ENCODE measurements at places on chromosomes 3 and 15.
A peak's percentile ranks its signal among the peaks of the same experiment; 100 is the strongest.

DNA sequence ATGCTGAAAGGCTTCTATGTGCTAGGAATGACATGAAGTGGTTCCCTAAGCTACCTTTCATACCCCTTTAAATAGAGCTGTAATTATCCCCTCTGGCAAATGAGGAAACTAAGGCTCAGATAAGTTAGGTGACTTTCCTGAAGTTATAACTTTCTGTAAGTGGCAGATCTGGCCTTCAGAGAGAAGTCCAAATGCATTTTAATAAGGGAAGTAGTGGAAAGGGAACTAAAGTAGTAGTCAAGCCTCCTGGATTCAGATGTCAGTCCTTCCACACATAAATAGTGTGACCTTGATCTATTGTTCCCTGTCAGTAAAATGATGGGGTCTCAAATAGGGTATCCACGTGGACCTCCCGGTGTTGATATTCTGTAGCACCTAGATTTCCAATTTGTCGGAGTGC is 277.7 kb downstream of the EDEM1 start:
- DNase-seq: no peak

- DNase-seq: no peak
Measured at GRCh38 chr15:84590406-84590805, 10.4 kb upstream of the ZSCAN2 start.

DNA sequence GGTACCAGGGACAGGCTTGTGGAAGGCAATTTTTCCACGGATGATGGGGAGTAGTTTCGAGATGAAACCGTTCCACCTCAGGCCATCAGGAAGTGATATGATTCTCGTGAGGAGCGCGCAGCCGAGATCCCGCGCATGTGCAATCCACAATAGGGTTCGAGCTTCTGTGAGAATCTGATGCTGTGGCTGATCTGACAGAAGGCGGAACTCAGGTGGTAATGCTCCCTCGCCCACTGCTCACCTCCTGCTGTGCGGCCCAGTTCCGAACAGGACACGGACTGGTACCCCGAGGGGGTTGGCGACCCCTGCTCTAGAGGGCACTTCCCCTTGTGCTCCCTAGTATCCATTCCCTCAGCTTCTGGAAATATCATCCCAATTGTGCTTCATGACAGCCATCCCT is 99.9 kb downstream of the PLD1 start:
- no peak for DNase-seq

DNA sequence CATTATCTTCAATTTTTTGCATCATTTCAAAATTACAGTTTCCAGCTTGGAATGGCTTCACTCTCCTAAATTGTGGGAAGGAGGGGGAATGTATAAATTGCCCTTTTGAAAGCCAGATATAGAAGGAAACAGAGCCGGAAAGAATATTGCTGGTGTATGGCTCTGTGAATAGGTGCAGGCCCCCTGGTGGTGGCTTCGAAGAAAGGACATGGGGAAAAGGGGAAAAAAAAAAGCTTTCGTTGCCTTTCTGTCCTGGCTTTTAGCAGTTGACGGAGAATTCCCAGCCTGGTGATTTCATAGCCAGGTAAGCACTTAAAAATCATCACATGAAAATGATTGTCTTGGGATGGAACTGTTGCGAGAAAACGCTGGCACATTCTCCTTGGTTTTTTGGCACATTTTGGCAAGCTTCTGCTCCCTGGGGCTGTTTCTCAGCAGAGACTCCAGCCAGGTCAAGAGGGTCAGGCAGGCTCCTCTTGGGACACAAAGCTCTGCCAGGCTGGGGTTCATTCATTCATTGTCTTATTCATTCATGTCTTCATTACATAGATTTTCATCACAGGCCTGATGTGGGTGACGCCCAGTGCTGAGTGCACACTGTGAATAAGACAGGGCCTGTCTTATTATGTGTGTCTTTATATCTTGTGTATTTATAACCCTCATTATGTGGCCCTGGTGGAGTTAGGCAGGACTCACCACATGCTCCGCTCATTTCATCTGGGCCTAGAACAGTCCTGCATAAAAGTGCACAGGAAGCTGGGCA is 300.0 kb upstream of the TPM1 start:
- peak; percentile 60 for DNase-seq

DNA sequence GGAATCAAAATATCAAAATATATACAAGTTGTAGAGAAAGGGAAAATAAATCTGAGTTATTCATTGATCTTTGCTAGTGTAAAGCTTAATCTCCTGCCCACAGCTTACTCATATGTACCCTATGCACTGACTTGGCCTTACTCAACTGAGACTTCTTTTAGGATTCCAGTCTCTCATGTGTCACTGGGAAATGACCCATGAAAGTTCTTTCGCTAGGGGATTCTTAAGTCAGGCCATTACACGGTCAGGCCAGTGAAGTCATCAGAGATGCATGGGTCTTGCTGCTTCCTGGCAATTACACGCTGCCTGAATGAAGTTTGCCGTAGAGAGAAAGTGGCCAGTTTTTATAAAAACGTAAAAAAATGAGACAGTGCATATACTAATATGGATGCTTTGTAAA is 20.7 kb upstream of the LPP start:
- no peak for DNase-seq

- DNase-seq: no peak
Measured at GRCh38 chr3:94972066-94972465, 909.2 kb downstream of the NSUN3 start.

GRCh38 chr3:89851974-89852621 is 744.7 kb downstream of the EPHA3 start:
- no peak for DNase-seq

- peak; percentile 70 for DNase-seq
Measured at GRCh38 chr3:16513141-16514020, at the start of gene RFTN1. Gene RFTN1, minus strand, starts transcription at chr3:16513699. Its CDS starts 19,830 bp downstream, at chr3:16493869.

- DNase-seq: no peak
Measured at GRCh38 chr15:62730825-62731224, 311.7 kb upstream of the TPM1 start.

DNA sequence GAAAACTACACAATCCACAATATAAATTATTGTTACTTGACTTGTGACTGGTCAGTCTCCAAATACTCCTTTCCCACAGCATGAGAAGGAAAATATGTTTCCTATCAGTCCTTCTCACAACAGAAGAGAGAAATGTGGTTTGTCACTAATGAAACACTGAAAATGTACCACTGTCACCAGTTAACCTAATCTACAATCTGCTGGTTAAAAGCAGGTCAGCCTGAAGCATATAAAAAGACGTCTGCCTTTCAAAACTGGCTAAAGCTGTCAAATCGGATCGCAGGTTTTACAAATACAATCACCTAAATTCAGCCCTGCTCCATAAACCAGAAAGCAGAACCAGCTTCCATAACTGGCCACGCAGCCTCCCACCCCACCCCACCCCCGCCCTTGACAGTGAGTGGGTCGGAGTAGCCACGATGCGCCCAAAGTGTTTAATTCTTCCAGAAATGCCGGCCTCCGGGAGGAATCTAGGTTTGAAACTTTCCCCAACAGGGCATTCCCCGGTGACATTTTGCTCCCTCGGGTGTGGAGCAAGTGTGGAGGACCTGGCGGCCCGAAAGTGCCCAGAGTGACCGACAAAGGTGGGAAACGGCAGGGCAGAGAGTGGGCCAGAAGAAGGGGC is 682 bp downstream of the ETFA start:
- DNase-seq: no peak

- peak; percentile 12 for DNase-seq
Measured at GRCh38 chr3:127791221-127791913, 30.9 kb downstream of the MGLL start.

DNA sequence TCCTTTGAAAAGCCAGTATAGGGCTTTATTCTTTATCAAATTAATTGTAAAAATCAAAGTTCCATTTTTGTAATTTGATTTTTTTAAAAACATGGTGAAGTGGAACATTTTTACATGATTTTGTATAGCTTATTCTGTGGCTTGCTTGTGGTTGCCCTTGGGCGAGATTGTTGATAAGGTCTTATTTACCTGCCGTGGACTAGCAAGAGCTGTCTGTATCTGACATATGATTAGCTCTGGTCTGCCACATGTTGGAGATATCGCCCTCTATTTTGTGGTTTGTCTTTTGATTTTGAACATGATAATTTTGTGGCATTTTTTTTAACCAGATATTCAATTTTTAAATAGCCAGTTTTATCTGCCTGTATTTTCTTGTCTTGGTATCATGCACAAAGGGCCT is 844 bp downstream of the PRR23E start:
- DNase-seq: no peak

GRCh38 chr3:55252921-55253320 is 234.2 kb downstream of the WNT5A start:
- no peak for DNase-seq

DNA sequence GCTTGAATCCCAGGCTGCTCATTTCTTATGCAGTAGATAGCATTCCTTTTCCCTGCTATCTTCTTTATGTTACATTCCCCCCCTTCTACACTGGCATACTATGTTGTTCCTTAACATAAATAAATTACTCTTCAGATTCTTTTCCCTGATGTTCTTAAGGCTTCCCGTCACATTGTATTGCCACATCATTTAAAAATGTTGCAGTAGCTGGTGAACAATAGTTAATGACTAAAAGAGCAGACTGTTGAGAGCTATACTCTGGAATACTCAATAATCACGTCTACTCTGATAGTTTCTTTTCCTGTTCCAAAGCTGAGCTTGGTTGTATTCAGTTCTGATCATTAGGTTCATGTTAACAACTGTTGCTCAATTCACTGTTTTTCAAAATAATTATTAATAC is 219.9 kb downstream of the CHST2 start:
- no peak for DNase-seq

DNA sequence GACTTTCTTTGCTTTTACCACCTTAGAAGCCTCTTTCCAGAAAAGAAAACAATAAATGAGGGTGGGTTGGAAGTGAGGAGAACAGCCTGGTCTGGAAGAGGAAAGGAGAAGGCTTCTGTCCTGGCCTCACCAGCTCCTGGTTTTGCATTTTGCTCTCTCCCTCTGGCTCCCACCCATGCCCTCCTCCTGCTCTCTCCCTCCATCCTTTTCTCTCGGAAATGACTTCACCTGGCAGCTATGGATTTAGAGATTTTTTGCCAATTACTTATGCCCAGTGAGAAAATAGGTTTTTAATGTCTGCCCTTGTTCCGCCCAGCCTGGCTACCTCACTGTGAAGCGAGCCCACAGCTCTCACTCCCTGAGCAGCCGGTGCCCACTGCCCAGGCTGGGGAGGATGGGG is 77.9 kb upstream of the NTRK3 start:
- DNase-seq: no peak

DNA sequence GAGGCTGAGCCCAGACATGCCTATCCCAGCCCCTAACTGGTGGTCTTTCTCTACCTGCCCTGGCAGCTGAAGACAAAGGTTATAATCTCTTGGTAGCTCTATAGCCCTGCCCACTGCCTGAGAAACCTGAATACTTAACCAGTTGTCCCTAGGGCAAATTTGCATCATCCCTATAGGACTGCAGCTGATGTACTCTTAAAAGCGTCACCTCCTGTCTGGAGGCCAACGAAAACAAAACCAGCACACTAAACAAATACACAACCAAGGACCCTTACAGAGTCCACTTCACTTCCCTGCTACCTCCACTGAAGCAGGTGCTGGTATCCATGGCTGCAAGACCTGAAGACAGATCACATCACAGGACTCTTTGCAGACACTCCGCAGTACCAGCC is 98.0 kb downstream of the KCNAB1 start:
- DNase-seq: no peak

- peak; percentile 70 for DNase-seq
Measured at GRCh38 chr3:112973325-112974177, 1.4 kb downstream of the CD200R1 start.

DNA sequence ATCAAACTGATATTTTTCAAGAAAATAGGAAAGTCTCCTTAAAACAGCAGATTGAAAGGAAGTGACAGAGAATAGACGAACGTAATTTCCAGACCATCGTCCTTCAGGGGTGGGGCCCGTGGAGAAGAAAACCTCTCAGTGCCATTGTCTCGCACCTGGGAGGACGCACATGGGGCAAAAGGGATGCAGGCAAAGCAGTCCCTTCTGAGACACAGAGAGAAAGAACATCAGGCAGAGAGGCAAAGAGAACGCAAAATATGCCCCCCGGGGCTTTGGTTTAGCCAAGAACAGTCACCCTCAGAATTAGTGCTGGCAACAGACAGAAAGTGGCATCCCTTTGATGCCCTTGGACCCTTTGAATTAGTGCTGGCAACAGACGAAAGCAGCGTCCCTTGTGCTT is 37.0 kb downstream of the MUC20 start:
- DNase-seq: no peak

DNA sequence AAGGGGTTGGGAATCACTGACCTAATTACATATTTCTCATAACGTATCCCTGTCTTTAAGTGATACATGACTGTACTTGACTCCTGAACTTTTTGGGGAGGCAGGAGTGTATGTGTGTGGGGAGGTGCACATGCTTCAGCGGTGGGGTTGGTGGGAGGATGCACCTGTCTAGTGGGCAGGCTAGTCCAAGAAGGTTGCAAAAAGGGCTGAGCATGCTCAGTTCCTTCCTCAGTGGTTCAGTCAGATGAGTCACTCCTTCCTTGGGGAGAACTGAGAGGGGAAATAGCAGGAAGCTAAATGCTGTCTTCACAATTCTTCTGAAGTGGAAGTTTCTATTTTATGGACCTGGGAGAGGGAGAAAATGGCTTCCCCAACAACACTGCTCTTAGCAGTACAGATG is 24.6 kb upstream of the AP4E1 start:
- DNase-seq: peak; percentile 29

DNA sequence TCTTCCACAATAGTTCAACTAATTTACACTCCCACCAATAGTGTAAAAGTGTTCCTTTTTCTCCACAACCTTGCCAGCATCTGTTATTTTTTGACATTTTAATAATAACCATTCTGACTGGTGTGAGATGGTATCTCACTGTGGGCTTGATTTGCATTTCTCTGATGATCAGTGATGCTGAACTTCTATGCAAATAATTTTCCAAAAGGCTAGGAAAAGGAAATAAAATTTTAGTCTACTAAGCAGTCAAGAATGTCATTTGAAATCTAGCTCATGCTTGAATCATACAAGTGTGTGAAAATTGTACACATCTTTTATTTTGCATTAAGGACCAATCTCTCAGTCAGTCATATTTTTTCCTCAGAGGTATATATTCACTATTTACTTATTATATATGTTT is 101.7 kb upstream of the UBP1 start:
- DNase-seq: no peak

DNA sequence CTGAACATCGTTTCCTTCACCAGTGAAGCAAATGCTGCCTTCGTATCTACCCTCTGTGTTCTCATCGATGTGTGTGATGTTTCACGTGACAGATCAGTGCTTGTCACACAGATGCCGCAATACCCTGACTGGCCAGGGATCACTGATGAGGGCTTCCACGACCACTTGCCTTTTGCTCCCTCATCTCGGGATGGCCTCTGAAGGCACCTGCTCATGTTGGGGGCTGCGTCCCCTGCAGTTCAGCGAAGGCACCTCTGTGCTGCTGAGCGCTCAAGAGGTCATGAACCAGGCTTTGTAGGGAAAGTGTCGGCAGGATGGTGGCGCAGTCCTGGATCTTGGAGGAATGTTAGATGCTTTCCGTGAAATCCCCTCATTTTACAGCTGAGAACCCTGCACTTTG is 79.2 kb upstream of the KLF13 start:
- DNase-seq: no peak

GRCh38 chr3:81218023-81218422 is 543.4 kb downstream of the GBE1 start:
- no peak for DNase-seq

Measured in stimulated activated CD4-positive, alpha-beta T cell treated with anti-CD3 and anti-CD28 coated beads, Interleukin-15, amount 100 ng/mL, for 24 hours (primary cell).